ENCODE measurements at places on chromosomes 3 and 15.

DNA sequence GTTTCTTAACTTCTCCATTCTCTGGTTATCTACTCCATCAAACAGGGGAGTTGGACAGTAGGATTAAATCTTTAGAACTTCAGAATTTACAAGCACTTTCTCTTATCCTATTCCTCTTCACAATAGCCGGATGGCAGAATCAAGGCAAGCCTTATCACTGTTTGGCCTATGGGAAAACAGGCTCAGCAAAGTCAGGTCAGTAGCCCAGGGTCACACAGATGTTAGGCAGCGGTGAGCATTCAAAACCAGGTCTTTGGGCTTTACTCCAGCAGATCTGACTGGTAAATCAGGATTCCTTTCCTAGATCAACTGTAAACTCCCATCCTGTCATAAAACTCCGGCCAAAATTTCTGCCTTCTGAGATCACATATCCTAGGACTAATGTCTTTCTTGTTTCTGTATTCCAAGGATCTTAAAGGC lies 258.4 kb downstream of the OPA1 start:
- DNase-seq = no peak

DNA sequence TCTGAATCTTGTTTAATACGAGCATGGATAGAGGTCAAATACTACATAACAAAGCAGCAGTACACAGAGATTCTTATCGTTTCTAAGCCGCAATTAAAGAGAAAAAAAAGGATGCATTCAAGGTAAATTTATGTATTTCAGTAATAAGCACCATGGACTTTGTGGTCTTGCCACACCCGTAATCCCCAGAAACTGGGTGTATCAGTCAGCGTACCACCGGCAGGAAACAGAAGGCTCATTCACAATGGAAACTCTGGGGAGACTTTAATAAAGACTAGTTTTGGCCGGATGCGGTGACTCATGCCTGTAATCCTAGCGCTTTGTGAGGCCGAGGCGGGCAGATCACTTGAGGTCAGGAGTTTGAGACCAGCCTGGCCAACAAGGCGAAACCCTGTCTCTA lies 81.9 kb upstream of the ZNF280D start:
- DNase-seq = no peak

DNA sequence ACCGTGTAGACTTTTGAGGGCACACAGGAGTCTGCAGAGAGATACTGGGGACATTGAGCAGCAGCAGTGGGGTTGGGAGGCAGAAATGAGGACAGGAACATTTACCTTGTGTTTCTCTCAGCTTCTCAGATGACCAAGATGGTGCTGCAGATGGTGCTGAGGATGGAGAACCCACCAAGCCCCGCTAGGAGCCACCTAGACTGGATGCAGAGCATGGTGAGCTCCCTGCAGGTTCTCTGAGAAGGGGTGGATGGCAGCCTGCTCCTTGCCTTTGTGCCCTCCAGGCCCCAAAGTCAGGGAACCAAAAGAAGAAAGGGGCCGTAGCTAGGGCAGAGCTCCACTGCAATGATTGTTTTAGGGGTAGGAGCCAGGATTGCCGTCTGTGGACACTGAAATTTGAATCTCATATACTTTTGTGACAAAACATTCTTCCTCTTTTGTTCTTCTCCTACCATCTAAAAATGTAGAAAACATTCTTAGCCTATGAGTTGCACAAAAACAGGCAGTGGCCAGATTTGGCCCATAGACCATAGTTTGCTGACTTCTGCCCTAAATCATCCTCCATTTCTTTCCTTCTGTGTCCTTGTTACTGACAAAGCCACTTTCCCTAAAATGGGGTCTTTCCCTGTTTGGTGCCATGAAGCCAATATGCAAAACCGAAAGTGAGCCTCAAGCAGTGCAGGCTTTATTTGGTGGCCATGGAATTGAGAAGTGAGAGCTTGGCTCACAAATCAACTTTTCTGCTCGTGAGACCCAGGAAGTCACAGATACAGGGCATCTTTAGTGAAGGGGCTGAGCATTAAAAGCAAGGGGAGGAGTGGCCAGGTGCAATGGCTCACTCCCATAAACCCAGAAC lies 11.9 kb upstream of the MUC20 start:
- DNase-seq = no peak

GRCh38 chr15:56759450-56759845 lies 26.1 kb upstream of the ZNF280D start:
- DNase-seq = no peak

GRCh38 chr3:43953814-43954692 lies 263.3 kb downstream of the ABHD5 start:
- no peak for DNase-seq

DNA sequence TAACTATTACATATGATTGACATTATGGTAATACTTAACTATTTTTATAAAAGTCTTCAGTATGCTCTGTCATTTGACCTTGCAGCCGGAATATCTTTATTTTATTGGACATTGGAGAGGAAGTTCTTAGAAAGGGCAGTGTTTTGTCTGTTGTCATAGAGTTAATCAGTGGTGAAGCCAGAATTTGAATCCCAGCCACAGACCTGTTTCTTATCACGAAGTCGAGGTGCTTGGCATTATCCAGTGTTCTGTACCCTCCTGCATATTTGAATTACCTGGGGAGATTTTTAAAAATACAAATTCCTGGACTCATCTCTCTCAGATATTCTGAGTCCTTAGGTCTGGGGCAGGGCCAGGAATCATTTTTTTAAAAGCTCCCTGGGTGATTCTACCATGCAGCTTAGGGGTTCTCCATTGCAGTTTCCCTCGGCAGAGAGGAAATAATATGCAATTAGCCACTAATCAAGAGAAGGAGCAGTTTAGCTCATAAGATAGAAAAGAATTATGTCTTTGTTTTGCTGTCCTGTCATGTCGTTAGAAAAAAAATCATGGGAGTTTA lies 195.6 kb upstream of the CFAP20DC start:
- DNase-seq = no peak

DNA sequence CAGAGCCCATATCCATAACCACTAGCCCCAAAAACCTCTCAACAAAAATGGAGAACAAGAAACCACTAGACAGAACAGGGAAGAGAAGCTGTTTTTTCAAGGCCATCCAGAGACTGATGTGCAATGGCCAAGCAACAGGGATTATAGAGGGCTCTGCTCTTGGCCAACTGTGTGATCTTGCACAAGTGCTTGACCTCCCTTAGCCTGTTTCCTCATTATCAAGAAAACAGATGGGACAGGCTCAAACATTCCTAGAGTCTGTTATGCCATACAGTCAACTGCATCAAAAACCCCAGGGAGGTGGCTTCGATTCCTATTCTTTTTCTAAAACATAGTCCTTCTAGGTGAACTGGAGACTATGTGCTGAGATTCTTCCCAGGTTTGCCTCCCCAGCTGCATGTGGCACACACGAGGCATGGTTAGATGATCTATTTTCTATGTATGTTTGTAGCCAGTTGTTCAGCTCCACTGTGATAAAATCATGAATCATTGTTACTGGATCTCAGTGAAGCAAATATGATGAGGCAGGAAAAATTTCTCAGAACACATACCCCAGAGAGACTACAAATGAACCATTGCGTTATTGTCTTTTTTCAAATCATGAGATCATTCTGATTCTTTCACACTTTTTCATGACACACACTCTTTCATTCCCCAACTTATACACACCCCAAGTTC lies 132.9 kb upstream of the TGFBR2 start:
- no peak for DNase-seq

GRCh38 chr15:90219421-90220141 lies 14.2 kb downstream of the CIB1 start:
- peak; percentile 33 for DNase-seq

GRCh38 chr3:111194048-111194447 lies 122.4 kb downstream of the NECTIN3 start:
- no peak for DNase-seq

- DNase-seq = no peak
These were observed 55.2 kb upstream of the CACNA2D3 start for GRCh38 chr3:54067055-54067698.

DNA sequence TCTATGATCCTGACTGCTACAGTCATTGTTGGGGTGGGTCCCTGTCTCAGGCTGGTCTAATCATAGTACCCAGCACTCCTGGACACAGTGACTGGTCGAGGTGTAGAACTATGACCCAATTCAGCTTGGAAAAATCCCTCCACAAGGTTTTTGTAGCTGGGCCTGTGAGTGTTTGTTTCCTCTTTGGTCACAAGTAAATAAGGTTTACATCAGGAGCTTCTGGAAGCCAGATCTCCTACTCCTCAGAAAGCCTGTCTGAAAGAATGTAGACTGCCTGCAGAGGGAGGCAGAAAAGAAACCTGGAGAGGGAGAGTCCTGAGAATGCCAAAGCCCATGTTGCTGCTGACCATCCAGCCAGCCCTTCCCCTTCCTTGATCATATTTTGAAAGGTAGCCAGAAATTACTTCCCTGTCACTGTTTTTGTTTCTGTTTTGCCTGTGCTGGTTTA lies 123.2 kb downstream of the RAP2B start:
- DNase-seq = no peak

DNA sequence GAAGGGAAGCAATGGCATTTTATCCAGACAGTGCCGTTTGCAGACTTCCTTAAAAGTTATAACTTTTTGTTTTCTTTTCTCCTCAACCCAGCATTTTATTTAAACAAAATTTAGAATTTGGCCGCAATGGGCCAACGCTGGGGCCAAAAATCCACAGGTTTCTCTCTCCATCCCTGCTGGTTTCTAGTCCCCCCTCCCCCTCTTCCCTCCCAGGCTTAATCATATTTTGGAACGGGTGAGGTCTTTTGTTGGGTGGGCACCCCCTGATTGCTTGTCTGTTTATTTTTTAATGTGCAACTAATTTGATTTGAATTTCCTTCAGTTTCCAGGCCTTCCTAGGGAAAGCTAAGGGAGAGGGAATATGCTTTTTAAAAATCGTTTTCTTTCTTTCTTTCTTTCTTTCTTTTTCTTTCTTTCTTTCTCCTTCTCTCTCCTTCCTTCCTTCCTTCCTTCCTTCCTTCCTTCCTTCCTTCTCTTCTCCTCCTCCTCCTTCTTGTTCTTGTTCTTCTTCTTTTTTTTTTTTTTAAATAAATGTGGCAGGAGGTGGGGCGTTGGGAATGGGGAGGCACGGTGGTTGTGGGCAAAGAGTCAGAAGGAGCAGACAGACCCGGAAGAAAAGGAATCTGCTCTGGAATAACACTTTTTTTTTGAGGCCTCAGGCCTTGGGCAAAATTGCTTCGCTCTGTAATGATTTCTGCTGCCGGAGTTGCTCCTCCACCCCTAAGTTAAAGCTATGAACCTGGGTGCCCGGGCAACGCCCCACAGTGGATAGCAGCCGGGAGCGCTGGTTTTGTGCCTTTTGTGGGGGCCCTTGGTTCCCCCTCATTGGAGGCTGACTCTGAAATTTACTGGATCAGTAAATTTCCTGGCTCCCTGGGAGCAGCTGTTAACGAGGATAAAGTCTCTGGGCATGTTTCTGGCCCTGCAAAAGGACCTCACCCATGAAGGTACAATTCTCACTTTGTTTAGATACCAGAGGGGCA lies 1.9 kb downstream of the FNDC3B start:
- no peak for DNase-seq

- no peak for DNase-seq
These were observed 436.7 kb downstream of the EPHB1 start for GRCh38 chr3:135231737-135232136.

DNA sequence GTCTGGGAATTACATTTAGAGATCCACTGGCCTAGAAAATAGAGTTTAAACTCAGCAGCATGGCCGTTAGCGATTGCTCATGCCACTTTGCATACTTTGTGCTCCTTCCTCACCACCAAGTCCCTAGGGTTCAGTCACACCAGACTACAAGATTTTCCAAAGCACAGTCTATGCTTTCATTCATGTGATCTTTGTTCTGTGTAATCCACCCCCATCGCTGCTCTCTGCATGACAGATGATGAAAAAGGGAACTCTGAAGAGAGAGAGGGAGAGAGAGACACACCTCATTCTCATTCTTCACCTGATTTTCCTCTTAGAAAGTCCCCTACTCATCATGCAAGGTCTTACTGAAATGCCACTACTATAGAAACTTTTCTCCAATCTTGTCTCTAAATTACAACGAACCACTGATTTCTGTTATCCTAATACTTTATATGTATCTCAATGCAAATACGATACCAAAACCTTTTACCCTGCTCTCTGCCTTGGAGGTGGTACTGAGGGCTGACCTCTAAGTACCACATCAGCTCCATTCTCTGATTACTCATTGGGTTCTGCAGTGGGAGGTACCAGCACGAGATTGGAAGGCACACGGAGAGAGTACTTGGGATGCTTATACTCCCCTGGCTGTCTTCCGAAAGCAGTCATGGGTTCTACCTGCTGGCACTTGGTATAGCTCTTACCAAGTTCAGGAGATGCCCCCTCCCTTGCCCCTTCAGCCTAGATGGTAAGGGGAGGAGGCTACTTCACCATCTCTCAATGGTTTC lies 1.1 kb upstream of the PARP15 start:
- DNase-seq = peak; percentile 39

GRCh38 chr3:159751752-159752151 lies 236.9 kb upstream of the IL12A start:
- DNase-seq = no peak

DNA sequence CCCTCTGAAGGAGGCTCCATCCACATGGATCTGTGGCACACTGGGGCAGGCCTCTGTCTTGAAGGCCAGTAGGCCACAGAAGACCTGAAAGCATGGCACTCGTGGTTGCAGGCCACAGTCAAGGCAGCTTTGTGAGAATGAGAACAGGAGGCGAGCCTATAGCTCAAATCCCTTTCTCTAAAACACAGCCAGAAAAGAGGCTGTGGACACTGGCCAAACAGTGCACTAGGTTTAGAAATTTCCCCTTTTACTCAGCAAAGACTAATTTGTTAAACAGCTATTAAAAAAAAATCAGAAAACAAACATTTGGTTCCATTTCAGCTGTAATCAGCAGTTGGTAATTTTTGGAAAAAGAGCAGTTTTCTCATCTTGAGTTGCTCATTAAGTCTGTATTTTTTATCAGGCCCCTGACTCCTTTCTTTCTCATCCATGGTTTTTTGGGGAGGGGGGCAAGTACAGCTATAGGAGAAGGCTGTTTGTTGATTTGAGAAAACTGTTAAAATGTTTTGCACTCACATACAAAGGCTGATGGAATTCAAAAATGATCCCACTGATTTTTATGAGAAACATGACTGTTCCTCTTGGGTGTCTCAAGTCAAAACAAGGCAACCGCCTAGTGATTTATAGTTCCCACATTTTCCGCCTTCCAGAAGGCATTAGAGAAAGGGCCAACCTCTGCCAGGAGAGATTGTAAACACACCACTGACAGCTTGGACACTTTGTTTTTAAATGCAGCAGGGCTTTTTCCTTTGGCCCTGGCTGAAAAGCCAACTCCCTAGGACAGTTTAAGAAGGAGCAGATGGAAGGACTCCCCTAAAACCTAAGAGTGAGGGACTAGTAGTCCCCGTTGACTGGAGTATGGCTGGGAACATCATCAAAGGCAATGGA lies 28.1 kb downstream of the PARP16 start:
- no peak for DNase-seq

- no peak for DNase-seq
These were observed 12.9 kb downstream of the VPS18 start for GRCh38 chr15:40906991-40907802.

- DNase-seq = no peak
These were observed 282.9 kb downstream of the AGBL1 start for GRCh38 chr15:86362555-86362954.

All from activated naive CD8-positive, alpha-beta T cell treated with anti-CD3 and anti-CD28 coated beads, Interleukin-2, amount 50 U/mL, for 16 hours (primary cell).